Cortex of kidney (tissue), 1 donor: ENCODE measurements at places on chromosomes 5 and 9.

DNA sequence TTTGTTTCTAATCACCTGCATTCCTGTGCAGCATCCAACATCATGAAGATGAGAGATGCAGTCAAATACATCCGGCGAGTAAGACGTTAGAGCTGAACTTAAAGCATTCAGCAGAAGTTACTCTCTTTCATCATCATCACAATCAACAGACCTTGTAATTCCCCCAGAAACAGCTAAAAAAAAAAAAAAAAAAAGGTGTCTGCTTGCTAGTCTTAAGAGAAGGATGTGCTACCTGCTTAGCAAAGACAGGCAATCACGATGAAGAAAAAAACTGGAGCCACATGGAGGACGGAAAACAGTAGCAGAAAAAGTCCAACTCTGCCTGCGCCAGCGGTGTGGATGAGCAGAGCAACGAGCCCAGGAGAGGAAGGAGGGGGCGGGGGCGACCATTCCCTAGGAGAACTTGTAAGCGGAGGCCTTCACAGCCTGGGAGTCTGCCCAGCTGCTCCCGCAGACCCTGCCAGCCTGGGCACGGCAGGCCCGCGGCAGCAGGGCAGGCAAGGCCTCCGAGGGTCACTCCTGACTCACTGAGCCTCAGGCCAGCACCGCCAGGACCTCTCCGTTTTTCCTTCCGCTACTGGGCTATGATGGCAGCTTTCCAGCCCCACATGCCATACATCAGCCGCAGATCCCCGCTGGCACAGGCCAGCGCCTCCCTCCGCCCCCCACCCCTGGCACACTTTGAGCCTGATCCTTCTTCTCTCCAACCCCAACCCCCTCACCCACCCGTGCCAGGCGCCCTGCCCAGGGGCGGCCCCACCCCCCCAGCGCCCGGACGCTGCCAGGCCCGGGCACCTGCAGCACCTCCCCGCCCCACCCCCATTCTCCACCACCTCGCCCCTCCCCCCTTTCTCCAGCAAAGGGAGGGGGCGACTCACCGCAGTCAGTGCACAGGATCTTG is 1.4 kb downstream of the NRG2 start:
- DNase-seq, result no peak

DNA sequence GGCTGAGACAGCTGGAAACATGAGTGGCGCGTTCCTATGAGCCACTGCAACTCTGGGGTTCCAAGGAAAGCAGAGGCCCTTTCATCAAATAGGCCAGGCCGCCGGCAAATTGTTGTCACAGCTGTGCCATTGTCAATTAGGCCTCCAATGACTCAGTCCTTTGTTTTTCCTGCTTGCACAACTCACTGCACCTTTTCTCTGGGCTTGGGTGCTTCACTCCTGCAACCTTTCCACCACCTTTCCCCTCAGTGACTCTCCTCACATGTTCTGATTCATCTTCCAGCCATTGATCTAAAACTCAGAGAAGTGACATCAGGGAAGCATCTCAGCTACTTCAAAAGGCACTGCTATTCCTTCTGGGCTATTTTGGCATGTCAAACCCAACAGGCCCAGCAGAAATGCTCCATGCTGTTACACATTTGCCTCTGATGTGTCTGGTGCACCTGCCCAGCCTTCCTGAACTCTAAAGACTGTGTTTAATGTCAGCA is 653.7 kb downstream of the NR2F1-AS1 start:
- no peak for DNase-seq

GRCh38 chr5:138611678-138612218 is 36.5 kb upstream of the HSPA9 start:
- DNase-seq, result no peak

DNA sequence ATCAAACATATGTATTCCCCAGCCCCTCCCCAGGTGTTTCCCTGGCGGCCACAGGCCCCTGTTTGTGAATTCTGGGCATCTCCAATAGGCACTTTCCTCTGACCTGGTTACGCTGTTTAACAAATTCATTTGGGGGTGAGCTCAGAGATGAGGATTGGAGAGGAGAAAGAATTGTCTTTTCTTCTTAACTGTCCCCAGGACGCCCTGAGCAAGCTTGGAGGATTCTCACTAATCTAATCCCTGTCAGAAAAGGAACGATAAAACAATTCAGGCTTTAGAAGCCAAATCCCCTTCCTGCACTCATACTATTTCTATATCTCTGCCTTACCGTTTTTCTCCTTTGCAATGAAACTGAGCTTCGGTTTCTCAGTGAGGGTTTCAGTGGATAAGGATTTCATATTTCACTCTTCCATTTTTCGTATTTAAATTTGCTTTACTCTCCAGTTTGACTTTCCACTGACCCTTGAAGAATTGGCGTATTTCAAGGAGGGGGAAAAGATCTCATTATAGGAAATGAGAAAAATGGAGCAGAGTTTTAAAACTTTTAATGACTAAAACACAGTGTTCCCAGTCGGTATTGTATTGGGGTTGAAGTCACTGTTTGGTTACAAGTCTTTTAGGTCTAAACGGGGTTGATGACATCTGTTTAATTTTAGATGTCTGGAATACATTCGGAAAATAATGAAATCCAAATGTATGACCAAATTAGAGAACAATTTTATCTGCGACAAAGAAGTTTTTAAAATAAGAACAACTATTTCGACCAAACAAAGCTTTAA is 180.1 kb downstream of the MACROH2A1 start:
- no peak for DNase-seq

GRCh38 chr9:135512904-135513303 is 8.3 kb upstream of the LCN1 start:
- no peak for DNase-seq

- DNase-seq, result no peak
Measured at GRCh38 chr9:120924698-120925534, 1.7 kb downstream of the TRAF1 start.

- no peak for DNase-seq
Measured at GRCh38 chr9:130058887-130059286, 5.2 kb downstream of the GPR107 start.

DNA sequence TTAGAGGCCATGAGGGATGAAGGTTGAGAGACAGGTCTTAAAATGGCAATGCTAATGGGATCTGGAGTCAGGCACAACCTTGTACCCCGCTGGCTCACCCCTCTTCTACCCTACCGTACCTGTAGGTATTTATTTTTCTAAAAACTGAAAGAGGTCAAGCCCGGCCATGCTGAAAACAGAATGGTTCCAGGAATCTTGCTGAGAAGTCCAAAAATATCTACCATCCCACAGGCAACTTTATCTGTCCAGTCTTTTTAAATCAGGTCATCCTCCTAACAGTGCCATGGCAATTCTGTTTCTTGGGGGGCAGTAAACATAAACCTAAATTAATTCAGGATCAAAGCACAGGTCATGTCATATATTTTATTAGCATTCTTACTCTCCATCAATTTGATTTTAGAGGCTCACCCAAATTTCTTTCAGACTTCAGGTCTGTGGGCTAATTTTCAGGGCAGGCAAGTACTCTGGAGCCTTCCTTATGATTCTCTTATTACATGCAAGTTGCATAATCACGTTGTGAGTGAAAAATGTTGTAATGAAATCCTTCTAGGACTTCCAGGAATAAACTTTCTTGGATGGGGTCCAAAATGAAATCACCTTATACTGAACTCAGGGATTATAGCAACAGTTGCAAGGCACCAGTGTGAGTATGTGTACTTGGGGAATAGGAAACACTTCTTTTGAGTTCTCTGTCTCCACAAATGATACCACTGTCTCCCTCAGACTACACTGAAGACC is 102.7 kb upstream of the NREP start:
- no peak for DNase-seq

DNA sequence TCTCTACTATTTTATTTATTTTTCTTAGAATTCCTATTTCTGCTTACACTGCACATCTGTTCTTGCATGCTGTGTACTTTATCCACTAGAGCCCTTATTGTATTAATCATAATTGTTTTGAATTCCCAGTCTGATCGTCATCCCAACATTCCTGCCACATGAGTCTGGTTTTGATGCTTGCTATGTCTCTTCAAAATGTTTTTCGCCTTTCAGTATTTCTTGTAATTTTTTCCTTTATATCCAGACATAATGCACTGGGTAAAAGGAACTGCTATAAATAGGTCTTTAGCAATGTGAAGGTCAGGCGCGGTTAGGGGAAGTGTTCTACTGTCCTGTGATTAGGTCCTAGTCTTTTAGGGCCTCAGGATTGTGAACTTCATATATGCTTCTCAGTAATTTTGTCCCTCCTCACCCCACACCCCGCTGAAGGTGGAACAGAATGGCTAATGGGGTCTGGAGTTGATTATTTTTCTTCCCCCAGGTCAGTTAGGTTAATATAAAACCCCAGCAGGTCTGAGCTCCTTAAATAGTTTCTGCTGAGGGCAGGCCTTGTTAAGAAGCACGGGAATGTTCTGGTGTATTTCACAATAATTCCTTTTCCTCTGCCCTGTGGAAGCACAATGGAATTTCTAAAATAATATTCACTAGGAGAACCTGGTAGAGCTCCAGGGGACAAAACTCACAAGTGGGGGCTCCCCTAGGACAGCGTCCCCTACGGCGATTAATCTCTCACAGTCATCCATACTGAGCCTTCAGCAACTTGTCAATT is 146.6 kb upstream of the TUT7 start:
- no peak for DNase-seq

- DNase-seq, result no peak
Measured at GRCh38 chr5:129271308-129271707, 176.8 kb downstream of the ISOC1 start.

- no peak for DNase-seq
Measured at GRCh38 chr9:115118879-115119218, 892 bp upstream of the TNC start.

DNA sequence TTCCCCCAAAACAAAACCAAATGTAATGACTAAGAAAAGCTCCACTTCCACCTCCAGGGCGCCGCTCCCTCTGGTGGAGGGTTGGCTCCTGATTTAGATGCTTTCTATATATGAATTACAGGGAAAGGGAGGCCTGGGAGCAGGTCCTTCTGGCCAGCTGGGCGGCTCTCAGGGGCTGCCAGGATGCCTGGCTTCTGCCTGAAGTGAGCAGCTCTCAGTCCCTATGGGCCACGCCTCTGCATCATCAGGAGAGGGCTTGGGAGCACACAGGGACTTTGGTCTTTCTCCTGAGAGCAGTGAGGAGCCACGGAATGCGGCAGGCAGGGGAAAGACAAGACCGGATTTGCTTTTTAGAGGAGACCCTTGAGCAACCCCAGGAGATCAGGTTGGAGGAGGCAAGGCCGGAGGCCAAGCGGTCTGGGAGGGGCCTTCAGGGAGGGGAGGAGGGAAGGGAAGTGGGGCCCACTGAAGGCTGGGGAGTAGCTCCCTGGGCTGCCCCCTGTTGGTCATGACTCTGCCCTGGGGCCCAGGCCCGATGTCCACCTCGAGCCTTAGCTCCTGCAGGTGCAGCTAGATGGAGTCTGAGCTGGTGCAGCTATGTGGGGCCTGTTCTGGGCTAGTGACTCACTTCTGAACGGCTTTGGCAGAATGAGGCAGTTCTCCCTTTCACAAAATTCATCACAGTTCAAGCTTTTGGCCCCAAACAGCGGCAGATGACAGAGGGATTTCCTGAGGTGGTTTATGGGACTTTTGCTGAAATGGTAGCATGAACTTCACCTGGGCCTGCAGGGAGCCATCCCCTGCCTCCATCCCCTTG is 11.3 kb upstream of the GRHPR start:
- DNase-seq, result no peak

DNA sequence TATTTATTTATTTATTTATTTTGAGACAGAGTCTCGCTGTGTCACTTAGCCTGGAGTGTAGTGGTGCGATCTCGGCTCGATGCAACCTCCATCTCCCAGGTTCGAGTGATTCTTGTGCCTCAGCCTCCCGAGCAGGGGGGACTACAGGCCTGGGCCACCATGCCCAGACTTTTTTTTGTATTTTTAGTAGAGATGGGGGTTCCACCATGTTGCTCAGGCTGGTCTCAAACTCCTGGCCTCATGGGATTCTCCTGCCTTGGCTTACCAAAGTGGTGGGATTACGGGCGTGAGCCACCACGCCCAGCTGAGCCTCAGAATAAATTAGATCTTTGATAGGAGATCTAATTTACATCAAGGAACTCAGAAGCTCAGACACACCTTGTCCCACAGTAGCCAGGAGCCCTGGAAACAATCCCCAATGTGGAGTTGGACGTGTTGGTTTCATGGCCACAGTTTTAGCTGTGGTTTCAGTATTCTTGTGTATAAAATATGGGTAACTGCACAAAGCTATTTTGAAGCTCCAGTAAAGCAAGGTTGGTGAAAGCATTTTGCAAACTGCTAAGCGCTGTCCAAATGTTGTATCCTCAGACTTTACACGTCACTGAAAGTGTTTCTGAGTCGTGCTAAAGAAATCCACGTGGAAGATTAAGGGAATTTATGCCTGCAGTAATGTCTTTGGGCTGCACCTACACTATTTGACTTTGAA is 3.0 kb upstream of the HNRNPAB start:
- no peak for DNase-seq

DNA sequence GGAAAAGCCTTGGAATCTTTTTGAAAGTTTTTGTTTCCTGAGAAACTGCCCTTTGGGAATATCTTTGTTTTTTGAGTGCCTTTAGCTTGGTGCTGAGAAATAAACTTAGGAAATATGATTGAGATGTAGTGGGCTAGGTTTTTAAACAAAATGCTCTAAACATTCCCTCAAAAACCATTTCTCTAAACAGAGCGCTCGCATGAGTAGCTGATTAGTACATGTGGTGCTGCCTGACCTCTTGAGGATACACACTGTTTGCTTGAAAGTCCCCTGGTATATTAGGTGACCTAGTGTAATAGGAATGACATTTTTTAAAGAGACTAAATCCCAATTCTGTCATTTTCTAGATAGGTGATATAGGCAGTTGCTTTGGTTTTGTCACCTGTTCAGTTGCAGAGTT is 132.3 kb downstream of the ADAMTSL1 start:
- no peak for DNase-seq

DNA sequence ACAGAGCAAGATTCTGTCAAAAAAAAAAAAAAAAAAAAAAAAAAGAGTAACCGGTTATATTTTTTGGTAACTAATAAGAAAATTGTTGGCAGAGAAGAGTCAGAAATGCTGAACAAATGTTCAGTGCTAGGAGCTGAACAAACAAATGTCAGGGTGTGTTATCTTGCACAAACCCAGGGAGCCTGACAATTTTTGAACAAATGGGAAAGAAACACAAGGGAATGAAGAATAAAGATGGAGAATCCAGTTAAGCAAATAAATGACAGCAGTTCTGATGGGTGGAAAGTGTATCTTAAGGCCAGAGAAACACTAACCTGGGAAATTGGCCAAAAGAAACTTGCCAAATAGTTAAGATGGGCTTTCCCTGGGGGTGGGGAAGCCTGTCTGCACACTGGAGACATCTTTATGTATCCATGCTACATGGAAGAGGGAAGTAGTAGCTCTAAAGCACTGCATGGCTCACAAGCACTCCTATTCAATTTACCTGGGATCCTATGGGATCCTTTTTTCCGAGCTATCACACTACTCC is 23.7 kb downstream of the KLHL3 start:
- DNase-seq, result no peak

GRCh38 chr5:146751054-146751453 is 127.5 kb downstream of the PPP2R2B start:
- no peak for DNase-seq

DNA sequence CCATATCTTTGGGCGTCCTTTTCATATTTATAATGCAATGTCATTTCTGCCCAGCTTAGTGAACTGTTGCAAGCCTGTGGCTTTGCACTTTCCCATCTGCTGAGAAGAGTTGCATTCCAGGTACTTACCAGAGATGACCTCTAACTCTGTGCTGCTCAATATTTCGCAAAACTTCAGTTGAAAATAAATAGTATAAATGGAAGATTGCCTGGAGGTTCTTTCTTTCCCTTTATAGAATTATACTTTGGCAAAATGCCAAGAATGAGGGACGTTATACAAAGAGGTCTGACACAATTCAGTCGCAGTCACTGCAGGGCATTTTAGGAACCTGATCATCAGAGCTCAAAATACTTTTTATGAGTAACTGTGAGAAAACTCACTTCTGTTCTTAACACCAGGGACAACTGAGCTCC is 18.9 kb upstream of the VLDLR start:
- DNase-seq, result no peak
